ENCODE measurements at places on chromosomes 16 and 17.

DNA sequence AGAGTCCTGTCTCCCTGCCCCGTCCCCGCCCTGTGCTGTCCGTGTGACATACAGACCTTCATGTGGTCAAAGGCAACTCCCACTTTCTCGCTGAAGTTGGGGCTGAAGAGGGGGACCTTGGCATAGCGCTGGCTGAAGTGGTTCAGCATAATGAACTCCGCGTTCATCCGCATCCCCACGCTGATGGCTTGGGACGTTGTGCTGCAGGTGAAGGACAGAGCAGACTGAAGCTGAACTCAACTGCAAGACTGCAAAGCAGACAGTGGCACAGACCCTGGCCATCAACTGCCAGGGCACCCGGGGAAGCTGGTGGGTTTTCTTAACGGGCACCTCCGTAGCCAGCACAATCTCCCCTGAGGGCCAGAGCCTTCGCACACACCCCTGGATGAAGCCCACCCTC, 24.2 kb downstream of the ELAC2 start:
- DNase-seq = no peak

GRCh38 chr17:37300683-37301082, 75.1 kb upstream of the C17orf78 start:
- DNase-seq = no peak

DNA sequence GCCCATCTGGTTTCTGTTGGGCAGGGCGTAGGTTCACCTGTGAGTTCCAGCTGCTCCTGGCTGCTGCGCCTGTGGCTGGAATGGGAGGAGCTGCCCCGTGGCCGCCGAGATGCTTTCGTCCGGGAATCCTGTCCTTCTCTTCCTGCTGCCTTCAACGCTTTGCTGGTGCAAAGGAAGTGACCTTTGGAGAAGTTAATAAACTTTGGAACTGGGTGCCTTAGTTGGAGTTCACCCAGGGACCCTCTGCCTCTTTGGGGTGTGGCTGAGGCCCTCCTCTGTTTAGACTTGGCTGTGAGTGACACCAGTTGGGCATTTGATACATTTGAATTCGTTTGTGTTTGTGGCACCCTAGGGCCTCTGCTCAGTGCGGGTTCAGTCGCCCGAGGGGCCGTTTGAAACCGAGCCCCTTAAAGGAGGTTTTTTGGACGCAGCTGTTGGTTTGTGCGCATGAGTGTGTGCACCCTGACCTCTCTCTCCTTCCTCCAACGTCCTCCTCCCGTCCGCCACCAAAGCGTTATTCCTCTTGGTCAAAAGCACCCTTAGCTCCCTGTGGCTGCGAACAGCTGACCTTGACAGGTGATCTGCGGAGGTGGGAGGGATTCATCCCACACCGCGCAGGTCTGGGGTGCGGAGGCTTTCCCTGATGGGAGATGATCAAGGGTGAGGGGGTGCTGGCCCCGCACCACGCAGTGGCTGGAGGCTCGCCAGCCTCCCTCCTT, 9.0 kb upstream of the SECTM1 start:
- no peak for DNase-seq

GRCh38 chr16:78290872-78291591, 191.6 kb downstream of the WWOX start:
- DNase-seq = no peak

GRCh38 chr16:54510685-54511221, 224.2 kb upstream of the IRX3 start:
- no peak for DNase-seq

- no peak for DNase-seq
These were observed 3.6 kb upstream of the SLC16A5 start for GRCh38 chr17:75084039-75084660.

Data from ELR (cell line).